Fibroblast of mammary gland (primary cell): ENCODE measurements at places on chromosomes 5 and 9.

DNA sequence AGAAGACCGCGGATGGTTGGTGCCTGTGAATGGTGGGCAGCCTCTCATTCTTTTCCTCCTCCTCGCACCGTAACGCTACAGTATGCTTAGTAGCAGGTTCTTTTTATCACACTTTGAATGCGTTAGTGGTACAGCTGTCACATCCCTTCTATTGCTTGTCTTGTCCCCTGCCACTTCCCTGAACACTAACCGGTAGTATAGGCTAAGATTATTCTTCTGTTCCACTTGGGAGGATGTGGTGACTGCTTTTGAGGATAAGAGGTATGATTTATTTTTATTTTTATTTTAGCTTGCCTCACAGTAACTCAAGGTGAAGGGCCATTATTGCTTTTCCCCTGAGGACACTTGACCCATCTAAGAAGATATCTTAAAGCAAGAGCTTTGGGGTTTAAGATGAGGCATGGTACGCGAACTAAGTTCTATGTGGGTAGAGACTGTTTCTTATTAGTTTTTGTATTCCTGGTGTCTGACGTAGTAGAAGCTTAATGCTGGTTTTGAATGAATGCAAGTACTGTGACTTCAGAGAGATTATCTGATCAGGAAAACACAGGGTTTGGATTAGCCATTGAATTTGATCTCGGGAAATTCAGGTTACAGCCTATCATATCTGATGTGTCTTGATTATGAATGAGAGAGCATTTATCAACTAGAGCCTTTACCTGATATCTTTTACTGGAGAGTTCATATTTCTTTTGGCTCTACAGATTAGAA, 951 bp downstream of the UNC13B start:
- DNase-seq = peak; percentile 38

- peak; percentile 60 for DNase-seq
These were observed 17.5 kb upstream of the ROPN1L start for GRCh38 chr5:10424124-10424731.

DNA sequence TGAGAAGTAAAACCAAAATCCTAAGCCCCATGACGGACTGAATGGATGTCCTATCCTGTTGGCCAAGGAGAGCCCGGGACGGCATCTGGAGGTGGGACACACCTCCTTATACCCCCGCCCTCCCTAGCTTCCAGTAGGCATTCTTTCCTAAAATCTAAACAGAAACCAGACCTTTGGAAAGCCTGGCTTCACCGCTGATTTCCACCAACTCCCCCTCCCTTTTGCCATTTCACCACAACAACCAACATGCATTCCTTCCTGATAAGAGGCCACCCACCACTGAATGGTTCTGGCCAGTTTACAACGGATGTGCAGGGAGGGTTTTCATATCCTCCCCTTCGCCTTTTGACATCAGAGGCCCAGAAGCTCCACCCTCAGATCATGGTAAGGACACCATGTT, 9.2 kb upstream of the RARS1 start:
- peak; percentile 60 for DNase-seq

DNA sequence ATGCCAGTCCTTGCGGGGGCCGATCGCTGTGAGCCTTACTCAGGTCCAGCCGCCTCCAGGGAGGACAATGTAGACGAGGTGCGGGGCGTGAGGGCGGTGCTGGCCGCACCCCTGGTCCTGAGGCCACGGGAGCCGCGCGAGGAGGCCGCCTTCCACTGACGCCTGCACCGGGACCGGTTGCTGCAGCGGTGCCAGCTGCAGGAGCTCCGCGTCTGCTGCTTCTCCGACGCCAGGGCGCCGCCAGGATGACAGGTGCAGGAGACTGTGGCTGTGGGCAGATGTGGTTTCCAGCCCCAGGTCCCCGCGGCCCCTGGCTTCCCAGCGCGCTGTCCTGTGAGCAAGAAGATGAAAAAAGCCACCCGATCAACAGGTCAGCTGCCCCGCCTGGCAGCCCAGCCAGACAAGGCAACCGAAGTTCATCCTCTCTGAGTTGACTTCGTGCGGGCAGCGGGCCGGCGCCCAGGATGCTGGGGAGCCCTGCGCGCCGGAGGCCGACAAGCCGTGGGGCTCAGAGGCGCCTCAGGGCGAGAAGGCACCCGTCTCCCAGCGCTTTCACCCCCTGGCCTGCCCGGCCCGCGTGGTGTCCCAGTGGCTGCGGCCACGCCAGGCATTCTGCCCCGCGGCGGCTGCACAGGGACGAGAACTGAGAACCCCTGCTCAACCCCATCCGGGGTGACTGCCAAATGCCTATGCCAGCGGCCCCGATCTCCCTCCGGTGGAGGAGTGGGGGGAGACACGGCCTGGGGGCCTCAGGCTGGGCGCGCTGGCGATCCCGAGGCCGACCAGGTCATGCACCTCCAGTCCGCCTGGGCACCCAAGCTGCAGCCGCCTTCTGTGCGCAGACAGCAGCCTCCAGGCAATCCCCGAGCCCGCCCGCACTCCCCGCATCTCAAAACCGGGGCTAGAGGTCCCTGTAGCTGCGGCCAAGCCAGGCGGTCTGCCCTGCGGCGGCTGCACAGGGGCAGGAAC, 43.4 kb upstream of the BICD2 start:
- DNase-seq = no peak

GRCh38 chr9:92952906-92953610, 5.7 kb downstream of the FGD3 start:
- peak; percentile 12 for DNase-seq
